ENCODE measurements at places on chromosomes 1 and 21.

- no peak for DNase-seq
Observed at GRCh38 chr1:245188403-245188802, 33.6 kb downstream of the KIF26B start.

GRCh38 chr21:38234395-38235142 lies 22.2 kb upstream of the KCNJ15 start:
- DNase-seq: no peak

- no peak for DNase-seq
Observed at GRCh38 chr1:183804387-183804786, 533 bp upstream of the RGL1 start.

- DNase-seq: no peak
Observed at GRCh38 chr1:177145106-177146070, 19.1 kb downstream of the ASTN1 start.

DNA sequence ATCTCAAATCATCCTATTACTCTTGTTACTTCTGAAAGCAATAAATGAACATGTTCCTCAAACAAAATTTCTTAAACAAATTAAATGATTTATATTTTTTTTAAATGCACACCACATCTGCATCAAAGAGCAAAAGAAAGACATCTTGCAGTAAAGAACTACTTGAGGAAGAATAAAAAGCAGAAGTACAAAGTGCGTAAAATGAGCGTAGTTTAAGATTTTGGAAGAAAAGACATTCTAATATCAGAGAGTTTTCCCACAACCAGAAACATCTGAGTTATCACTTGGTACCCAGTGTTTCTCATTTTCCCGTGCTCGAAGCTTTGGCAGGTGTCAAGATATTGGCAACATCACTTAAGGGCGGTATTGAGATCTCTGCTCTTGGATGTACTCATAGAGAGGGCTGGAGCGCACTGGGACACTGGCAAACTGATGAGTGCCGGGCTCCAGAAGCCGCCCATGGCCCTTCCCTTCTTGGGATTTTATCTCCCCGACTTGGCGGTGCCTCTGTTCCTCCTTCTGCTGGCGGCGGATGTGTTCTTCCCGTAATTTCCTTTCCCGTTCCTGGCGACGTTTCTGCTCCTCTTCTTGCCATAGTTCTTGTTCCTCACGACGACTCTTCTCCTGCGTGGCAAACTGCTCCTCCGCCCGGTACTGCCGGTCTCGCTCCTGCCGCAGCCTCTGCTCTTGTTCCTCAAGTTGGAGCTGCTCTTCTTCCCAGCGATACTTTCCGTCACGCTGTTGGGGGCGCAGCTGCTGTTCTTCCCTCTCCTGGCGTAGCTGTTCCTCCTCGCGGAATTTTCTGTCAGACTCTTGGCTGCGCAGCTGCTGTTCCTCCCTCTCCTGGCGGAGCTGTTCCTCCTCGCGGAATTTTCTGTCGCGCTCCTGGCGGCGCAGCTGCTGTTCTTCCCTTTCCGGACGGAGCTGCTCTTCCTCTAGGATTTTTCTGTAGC lies 7.9 kb downstream of the TCHH start:
- no peak for DNase-seq

Measured in left ventricle myocardium inferior (tissue), 1 donor.